A549 treated with ZK216348 at 1 μM for 4 hours (cell line): ENCODE measurements at places on chromosomes 4 and X. TPM values are rescaled to one million over a fixed set of nuclear protein-coding genes. Genes with fewer than 3 reads are reported as not detected.

P2RY8 gene
- 0.04 TPM in 1 of 5 replicates, not detected in the others for total RNA-seq

XAGE5 gene
- total RNA-seq: not detected in 5 replicates

ARHGAP10 gene
- 14.9 to 18.4 TPM (median 16.4 TPM) in 5 replicates for total RNA-seq

CYTL1 gene
- not detected in 5 replicates for total RNA-seq

CHRDL1 gene
- not detected in 5 replicates for total RNA-seq

IBSP gene
- total RNA-seq: not detected in 5 replicates

TEX13B gene
- total RNA-seq: not detected in 5 replicates

TLR2 gene
- 0.21 to 1.1 TPM (median 0.31 TPM) in 5 replicates for total RNA-seq

HPRT1 gene
- total RNA-seq: 91.5 to 156 TPM (median 102 TPM) in 5 replicates

DCX gene
- total RNA-seq: not detected in 5 replicates

CT45A2 gene
- not detected in 5 replicates for total RNA-seq

ART3 gene
- not detected in 5 replicates for total RNA-seq

VGLL1 gene
- total RNA-seq: not detected in 5 replicates

ADH1B gene
- not detected in 5 replicates for total RNA-seq

EPHA5 gene
- 0.27 to 0.59 TPM (median 0.40 TPM) in 5 replicates for total RNA-seq

TEX11 gene
- total RNA-seq: not detected in 5 replicates

KLF8 gene
- total RNA-seq: 0.07 to 0.14 TPM in 2 of 5 replicates, not detected in the others

MAGEC2 gene
- not detected in 5 replicates for total RNA-seq

HTR2C gene
- not detected in 5 replicates for total RNA-seq

LIMCH1 gene
- total RNA-seq: 34.0 to 50.5 TPM (median 47.3 TPM) in 5 replicates

ZNF674 gene
- total RNA-seq: 2.6 to 3.6 TPM (median 2.9 TPM) in 5 replicates

GLRA2 gene
- total RNA-seq: not detected in 5 replicates

IL1RAPL2 gene
- total RNA-seq: not detected in 5 replicates

ADGRG2 gene
- 6.9 to 10.2 TPM (median 8.5 TPM) in 5 replicates for total RNA-seq

AREG gene
- 46.2 to 55.5 TPM (median 48.7 TPM) in 5 replicates for total RNA-seq

SORCS2 gene
- 4.0 to 5.9 TPM (median 5.5 TPM) in 5 replicates for total RNA-seq

HMGN5 gene
- total RNA-seq: 1.7 to 4.9 TPM (median 2.4 TPM) in 5 replicates

F8A2 gene
- total RNA-seq: not detected in 5 replicates
